ENCODE measurements at places on chromosomes 11 and 22.
A peak's percentile ranks its signal among the peaks of the same experiment; 100 is the strongest.

GRCh38 chr11:60863550-60864521 lies 3.5 kb upstream of the ZP1 start:
- DNase-seq = no peak

DNA sequence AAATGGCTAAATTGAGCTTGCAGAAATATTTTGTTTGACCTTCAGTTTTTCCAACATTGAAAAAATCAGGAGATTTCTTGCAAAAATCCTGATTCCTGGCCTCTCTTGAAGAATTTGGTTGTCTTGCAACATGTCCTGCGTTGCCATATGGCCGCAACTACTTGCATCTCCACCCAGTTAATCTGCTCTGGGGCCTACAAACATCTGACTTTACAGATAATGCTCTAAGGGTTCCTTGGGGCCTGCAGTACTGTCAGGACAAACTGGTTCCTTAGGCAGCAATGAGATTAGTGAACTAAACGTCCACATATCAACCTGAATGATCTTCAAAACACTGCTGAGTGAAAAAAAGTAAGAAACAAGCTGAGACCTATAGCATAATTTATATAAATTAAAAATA lies 36.6 kb upstream of the FEZ1 start:
- no peak for DNase-seq

DNA sequence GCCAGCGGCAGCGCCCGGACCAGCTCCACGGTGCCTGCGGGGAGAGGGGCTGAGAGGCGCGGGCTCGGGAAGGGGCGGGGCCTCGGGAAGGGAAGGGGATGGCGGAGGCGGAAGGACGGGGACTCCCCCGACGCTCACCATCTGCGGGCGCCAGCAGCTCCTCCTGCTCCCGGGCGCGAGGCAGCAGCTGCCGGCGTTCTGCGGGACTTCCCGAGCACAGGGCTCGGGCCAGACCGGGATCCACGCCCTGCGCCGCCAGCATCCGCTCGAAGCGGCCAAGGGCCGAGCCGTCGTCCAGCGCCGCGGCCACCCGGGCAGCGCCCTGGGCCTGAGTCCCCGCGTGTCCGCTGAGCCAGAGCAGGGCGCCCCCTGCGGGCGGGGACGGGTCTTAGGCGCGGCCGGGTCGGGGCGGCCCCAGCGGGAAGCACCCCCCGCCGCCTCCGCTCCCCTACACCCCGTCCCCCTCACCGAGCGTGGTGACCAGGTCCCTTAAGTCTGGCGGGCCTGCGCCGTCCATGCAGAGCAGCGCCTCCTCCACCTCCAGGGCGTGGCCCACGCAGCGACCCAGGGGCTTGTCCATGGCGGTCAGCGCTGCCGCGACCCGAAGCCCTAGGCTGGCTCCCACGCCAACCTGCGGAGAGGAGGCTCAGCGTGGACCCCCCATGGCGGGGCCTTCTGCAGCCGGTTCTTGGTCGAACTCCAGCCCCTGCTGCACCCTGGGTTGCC lies 873 bp upstream of the SCO2 start:
- peak; percentile 71 for DNase-seq

GRCh38 chr11:61551634-61552033 lies 29.2 kb downstream of the SYT7 start:
- DNase-seq = peak; percentile 99

DNA sequence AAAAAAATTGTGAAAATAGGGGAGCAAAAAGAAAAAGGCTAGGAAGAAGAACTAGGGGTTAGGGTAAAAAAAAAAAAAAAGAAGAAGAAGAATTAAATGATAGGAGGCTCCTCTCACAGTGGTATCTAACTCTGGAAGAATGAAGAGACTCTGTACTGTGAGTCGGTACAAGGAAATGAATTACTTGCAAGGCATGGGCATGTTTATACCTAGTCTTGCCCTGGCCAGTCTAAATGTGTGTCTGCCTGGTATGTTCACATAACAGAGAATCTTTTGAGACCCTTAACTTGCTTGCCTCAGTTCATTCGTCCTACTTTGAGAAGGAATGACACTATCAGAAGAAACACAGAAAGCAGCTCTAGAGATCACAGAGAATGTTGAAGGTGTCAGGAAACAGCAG lies 159.6 kb downstream of the SWAP70 start:
- DNase-seq = no peak

- DNase-seq = no peak
Measured at GRCh38 chr11:63352144-63352543, 17.4 kb upstream of the SLC22A9 start.

DNA sequence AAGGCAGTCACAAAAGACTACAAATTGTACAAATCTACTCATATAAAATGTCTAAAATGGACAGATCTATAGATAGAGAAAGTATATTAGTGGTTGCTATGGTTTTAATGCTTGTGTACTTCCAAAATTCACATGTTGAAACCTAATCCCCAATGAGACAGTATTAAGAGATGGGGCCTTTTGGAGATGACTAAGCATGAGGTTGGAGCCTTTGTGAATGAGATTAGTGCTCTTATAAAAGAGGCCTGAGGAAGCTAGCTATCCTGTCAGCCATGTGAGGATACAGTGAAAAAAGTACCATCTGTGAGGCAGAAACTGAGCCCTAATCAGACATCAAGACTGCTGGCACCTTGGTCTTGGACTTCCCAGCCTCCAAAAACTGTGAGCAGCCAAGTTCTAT lies 82.6 kb downstream of the CYP2R1 start:
- no peak for DNase-seq
